Metanephros (tissue), 2 donors: ENCODE measurements at places on chromosomes 11 and 22. TPM values are rescaled to one million over a fixed set of nuclear protein-coding genes. Genes with fewer than 3 reads are reported as not detected.

The RIC3 gene
- total RNA-seq, result 11.2 TPM

The OR5L1 gene
- total RNA-seq, result not detected

The OR8D1 gene
- not detected for total RNA-seq

The PHF21B gene
- 4.6 TPM for total RNA-seq

The PKP3 gene
- total RNA-seq, result 5.2 TPM

The CENATAC gene
- total RNA-seq, result 30.3 TPM

The MMP12 gene
- 1.6 TPM for total RNA-seq

The OR8D4 gene
- not detected for total RNA-seq

The LYVE1 gene
- 43.6 TPM for total RNA-seq
